CD4-positive, alpha-beta T cell treated with Interferon alpha-2 for 1 hour (primary cell): ENCODE measurements at places on chromosomes 12 and 14.
A peak's percentile ranks its signal among the peaks of the same experiment; 100 is the strongest.

DNA sequence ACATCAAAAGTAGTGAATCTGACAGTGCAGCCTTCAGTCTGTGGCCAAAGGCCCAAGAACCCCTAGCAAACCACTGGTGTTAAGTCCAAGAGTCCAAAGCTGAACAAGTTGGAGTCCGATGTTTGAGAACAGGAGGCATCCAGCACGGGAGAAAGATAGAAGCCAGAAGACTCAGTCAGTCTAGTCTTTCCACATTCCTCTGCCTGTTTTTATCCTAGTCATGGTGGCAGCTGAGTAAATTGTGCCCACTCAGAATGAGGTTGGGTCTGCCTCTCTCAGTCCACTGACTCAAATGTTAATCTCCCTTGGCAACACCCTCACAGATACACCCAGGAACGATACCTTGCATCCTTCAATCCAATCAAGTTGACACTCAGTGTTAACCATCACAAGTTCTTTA, 1255.4 kb downstream of the LRFN5 start:
- no peak for DNase-seq

GRCh38 chr12:47004634-47005033, 74.8 kb upstream of the PCED1B start:
- no peak for DNase-seq

DNA sequence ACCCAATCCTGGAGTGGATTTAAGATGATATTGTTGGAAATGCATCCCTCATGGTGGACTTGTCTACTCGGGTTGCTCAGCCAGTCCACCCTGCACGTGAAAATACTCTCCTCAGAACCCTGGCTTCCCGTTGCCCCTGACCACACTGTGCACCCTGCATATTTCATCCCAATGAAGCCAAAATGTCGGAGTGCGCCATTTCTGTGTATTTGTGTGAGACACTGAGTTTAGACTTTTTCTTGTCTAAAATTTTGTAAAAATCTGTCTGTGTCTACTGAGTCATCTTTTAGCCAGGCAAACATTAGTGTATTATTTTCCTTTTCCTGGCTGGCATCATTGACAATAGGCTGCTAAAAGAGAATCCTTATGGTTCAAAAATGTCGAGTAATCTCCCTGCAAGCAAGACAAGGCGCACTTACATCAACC, 485 bp upstream of the PNMA1 start:
- DNase-seq: no peak

DNA sequence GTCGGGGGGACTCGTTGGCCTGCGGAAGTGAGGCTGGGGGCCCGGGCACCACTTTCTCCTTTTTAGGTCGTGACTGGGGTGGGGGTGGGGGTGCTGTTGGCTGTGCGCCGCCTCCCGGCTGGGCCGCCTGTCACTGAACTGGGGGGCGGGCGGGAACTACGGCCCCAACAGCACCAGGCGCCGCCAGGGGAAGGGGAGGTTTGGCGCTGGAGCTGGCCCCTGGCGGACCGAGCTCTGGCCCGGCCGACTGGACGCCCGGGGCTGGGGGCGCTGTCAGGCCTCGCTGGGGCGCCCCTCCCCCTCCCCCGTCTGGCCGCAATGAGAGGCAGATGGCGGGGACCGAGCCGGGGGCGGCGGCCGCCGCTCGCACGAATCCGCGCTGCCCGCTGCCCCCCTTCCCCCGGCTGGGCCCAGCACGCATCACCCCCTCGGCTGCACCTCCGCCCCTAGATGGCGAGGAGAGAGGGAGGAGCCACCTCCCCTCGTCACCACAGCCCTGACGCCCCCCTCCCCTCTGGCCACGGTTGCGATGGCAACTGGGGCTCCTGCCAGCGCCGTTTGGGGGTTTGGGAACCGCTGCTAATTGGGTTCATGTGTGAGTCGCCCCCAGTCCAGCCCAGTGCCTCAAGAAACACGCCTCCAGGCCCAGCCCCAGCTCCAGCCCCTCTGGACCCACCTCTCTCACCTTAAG, 723 bp downstream of the NFATC4 start:
- peak; percentile 41 for DNase-seq

GRCh38 chr12:108341854-108342847, 3.0 kb upstream of the CMKLR1 start:
- no peak for DNase-seq

DNA sequence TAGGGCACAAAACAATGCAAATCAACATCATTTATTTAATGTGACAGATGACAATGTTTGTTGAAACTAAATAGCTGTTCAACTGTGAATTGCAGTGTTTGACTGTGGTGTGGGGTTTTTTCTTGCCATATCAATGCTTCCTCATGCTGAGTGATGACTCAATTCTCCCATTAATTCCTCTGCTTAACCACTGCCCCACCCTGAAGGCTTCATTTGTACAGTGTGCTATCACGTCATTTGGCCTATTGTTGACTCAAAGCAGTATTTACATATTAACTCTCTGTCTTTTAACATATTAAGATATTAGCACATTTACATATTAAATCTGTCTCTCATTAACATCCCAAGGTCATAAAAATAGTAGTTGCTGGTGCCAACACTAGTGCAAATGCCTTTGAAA, 164.8 kb upstream of the NRXN3 start:
- DNase-seq: no peak

GRCh38 chr12:120515496-120515895, 13.5 kb downstream of the COQ5 start:
- no peak for DNase-seq
